Suprapubic skin (tissue), 4 donors: ENCODE measurements at places on chromosomes 3 and 15. TPM values are rescaled to one million over a fixed set of nuclear protein-coding genes. Genes with fewer than 3 reads are reported as not detected.

The NR2E3 gene
- not detected for total RNA-seq

DNA sequence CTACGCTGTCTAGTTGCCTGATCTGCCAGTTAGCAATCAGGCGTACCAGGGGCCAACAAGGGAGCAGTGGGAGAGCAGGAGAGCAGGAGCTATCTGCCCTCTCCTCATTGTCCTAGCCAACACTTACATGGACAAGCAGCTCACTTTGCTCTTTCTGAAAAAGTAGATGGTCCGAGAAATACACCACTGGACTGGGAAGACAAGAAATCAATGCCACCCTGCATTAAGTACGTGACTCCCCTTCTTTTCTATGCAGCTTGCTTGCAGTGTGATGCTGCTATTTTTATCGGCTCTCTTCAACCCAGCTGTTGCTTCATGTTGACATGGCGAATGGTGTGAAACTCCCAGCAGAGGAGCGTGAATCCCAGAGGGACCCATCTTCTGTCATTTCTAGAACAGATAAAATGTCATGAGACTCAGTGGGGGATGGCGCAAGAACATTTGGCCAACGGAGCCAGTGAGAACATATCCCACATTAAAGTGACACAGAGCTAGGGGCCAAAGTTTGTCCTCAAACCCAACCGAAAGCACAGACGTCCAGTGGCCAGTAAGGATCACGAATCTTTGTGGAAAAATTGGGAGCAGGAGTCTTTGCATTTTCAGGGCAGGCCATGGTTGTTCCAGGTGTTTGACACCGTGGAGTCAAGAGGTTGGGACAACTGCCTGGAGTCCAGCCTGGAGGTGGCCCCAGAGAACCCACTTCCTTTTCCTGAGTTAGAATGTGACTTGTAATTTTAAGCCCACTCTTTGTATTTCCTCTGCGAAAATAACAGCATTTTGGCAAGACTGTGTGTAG is 53.7 kb upstream of the MEF2A start:
- peak overlapping the region; percentile 36 for H3K27ac ChIP-seq
- H3K36me3 ChIP-seq: no peaks in the 10 kb centered on the region
- no peak overlapping the region for H3K4me3 ChIP-seq
- no peaks in the 10 kb centered on the region for H3K27me3 ChIP-seq
- peaks cover 44% of the 10 kb centered on the region for H3K4me1 ChIP-seq
- no peak for DNase-seq

The RTP3 gene
- not detected for total RNA-seq

DNA sequence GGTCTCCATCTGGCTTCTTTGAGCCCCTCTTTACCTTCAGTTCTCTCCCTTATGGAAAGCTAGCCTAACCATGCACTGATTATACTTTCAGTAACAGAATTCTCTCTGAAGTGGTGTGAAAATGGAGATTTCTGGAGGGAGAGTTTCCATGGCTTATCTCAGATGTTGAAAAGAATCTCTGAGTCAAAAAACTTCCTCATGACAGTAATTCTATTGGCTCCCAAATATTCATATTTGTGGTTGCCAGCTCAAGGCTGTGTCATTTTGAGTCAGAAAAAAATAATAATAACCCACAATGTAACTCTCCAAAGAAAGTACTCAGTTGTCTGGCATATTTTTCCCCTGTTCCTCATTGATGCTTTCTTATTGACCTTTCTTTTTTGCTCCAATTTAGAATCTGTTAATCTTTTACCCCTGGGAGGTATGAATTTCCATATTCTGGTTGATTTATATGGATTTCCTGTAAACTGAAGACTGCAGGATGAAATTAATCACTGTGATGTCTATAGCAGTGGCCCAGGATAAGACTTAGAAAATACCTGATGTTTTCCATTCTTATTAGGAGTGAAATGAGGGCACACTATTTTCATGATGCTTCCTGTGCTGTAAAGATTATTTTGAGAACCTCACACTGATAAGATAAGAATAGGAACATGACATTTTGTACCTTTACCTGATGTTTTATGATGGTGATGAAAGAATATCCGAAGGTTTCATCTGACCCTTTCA is 149.5 kb upstream of the EPHA3 start:
- H3K36me3 ChIP-seq: no peaks in the 10 kb centered on the region
- no peak overlapping the region for H3K4me3 ChIP-seq
- no peak overlapping the region for H3K27ac ChIP-seq
- DNase-seq: no peak
- H3K4me1 ChIP-seq: no peaks in the 10 kb centered on the region
- H3K27me3 ChIP-seq: no peaks in the 10 kb centered on the region

- H3K36me3 ChIP-seq: peaks cover 81% of the 10 kb centered on the region
- no peak overlapping the region for H3K4me3 ChIP-seq
- H3K27ac ChIP-seq: no peak overlapping the region
- no peaks in the 10 kb centered on the region for H3K27me3 ChIP-seq
These were observed 18.3 kb downstream of the PLCD1 start for GRCh38 chr3:38011111-38011510.

The MASP1 gene
- 1.6 TPM for total RNA-seq

DNA sequence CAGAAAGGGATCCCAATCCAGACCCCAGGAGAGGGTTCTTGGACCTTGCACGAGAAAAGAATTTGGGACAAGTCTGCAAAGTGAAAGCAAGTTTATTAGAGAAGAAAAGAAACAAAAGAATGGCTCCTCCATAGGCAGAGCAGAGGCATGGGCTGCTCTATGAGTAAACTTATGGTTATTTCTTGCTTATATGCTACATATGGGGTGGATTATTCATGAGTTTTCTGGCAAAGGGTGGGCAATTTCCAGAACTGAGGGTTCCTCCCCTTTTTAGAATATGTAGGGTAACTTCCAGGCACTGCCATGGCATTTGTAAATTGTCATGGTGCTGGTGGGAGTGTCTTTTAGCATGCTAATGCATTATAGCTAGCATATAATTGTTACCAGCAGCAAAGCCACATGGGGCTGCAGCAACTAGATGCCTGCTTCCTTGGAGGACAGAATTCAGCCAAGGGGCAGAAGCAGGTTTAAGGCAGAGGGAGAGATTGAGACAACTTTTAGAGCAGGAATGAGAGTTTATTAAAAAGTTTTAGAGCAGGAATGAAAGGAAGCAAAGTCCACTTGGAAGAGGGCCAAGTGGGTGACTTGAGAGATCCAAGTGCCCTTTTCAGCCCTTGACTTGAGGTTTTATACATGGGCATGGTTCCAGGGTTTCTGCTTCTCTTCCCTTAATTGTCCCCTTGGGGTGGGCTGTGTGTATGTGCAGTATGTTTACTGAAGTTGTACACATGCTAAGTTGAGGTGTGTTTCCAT is 41.3 kb downstream of the METTL6 start:
- no peaks in the 10 kb centered on the region for H3K27me3 ChIP-seq
- no peak overlapping the region for H3K4me3 ChIP-seq
- H3K27ac ChIP-seq: no peak overlapping the region
- no peaks in the 10 kb centered on the region for H3K36me3 ChIP-seq
- DNase-seq: peak; percentile 2
- H3K4me1 ChIP-seq: no peaks in the 10 kb centered on the region

- H3K4me3 ChIP-seq: no peak overlapping the region
- H3K4me1 ChIP-seq: peaks cover 41% of the 10 kb centered on the region
- no peaks in the 10 kb centered on the region for H3K36me3 ChIP-seq
- H3K27ac ChIP-seq: no peak overlapping the region
These were observed 6.9 kb downstream of the ACVR2B start for GRCh38 chr3:38460377-38461270.

DNA sequence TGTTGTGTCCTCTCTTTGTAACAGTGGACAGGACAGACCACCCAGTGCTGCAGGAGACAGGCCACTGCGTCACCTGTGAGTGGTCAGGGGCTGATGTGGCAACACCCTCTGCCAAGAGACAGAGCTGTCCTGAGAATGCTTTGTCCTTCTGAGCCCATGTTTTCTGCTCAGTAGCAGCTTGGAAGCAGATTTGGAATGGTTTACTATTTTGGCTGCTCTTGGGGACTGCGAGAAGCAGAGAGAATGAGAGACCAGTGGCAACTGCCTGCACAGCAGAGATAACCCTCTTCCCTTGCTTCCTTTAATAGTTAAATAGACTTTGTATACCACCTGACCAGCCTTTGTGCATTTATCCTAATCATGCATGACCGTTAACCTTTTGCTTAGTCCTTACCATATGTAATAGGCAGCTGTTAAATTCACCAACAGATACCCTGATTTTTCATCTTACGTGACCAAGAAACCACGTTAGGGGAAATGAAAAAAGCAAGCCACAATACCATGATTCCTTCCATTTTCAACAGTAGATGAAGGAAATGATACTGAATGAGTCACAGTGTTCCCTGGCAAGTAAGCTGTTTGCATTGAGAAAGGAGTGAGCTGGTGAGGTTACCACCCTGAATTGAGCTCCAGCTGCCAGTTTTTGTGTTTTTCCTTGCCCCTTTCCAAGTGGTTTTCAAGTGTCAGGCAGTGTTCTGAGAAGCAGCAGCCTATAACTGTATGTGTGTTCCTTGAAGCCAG is 35.5 kb downstream of the B3GALNT1 start:
- no peak for DNase-seq
- H3K4me3 ChIP-seq: no peak overlapping the region
- peaks cover 26% of the 10 kb centered on the region for H3K4me1 ChIP-seq
- no peaks in the 10 kb centered on the region for H3K27me3 ChIP-seq

DNA sequence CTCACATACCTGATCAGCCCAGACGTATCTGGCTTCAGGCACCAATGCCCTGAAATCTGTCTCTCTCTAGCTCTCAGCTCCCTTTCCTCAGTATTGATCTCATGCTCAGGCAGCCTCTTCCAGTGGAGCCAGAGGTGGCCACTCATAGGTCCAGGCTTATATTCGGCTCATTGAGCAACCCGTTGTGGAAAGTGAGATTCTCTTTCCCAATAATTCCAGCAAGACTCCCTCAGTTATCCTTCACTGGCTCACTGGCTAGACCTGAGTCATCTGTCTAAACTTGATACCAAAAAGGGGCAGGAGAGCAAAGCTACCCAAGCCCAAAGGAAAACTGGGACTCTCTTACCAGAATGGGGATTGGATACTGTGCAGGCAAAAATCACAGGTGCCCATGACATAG is 33.4 kb upstream of the FRMD4B start:
- H3K27ac ChIP-seq: no peak overlapping the region
- H3K4me3 ChIP-seq: no peak overlapping the region
- H3K27me3 ChIP-seq: no peaks in the 10 kb centered on the region
- H3K4me1 ChIP-seq: no peaks in the 10 kb centered on the region
- H3K36me3 ChIP-seq: no peaks in the 10 kb centered on the region

- H3K4me1 ChIP-seq: peaks cover 3% of the 10 kb centered on the region
- H3K36me3 ChIP-seq: no peaks in the 10 kb centered on the region
- no peak overlapping the region for H3K4me3 ChIP-seq
These were observed 33.6 kb downstream of the PTPRG start for GRCh38 chr3:61594964-61595285.

- no peak overlapping the region for H3K27ac ChIP-seq
- H3K4me3 ChIP-seq: no peak overlapping the region
- H3K36me3 ChIP-seq: no peaks in the 10 kb centered on the region
- H3K27me3 ChIP-seq: peaks cover 89% of the 10 kb centered on the region
- no peak for DNase-seq
- H3K4me1 ChIP-seq: peaks cover 4% of the 10 kb centered on the region
These were observed 50.6 kb downstream of the ZIC4 start for GRCh38 chr3:147355753-147356090.

GRCh38 chr3:158773845-158774830 is 27.7 kb upstream of the MFSD1 start:
- H3K36me3 ChIP-seq: no peaks in the 10 kb centered on the region
- H3K27ac ChIP-seq: no peak overlapping the region
- H3K4me1 ChIP-seq: peaks cover 11% of the 10 kb centered on the region
- no peak overlapping the region for H3K4me3 ChIP-seq
- no peaks in the 10 kb centered on the region for H3K27me3 ChIP-seq
- DNase-seq: no peak

GRCh38 chr15:31528846-31529245 is 202.2 kb downstream of the KLF13 start:
- H3K27ac ChIP-seq: no peak overlapping the region
- no peaks in the 10 kb centered on the region for H3K4me1 ChIP-seq
- H3K27me3 ChIP-seq: no peaks in the 10 kb centered on the region
- no peak for DNase-seq
- no peak overlapping the region for H3K4me3 ChIP-seq

GRCh38 chr3:42179110-42179725 is 86.8 kb downstream of the CCK start:
- peaks cover 10% of the 10 kb centered on the region for H3K36me3 ChIP-seq
- peaks cover 38% of the 10 kb centered on the region for H3K4me1 ChIP-seq
- H3K27ac ChIP-seq: peak overlapping the region; percentile 69

GRCh38 chr15:25242166-25242879 is 196.5 kb downstream of the UBE3A start:
- H3K27ac ChIP-seq: no peak overlapping the region
- H3K27me3 ChIP-seq: no peaks in the 10 kb centered on the region
- H3K4me3 ChIP-seq: no peak overlapping the region
- no peaks in the 10 kb centered on the region for H3K36me3 ChIP-seq

The KLHL25 gene
- total RNA-seq: 17.6 TPM

DNA sequence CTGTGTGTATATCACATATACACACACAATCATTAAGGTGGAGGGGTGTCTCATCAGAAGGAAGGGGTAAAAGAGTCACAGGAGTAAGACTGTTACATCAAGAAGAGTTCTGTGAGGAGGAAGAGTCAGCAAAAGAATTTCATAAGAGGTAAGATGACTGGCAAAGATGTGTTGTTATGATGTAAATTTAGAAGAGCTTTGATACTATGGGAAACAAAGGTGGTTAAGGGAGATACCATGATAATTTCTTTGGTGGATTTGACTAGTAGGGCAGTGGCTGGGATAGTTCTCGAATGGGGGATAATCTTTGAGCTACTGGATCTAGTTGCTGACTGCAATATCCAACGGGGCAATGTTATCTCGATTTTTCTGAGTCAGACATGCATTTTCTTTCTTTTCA is 61.6 kb downstream of the STAG1 start:
- H3K4me3 ChIP-seq: no peak overlapping the region
- H3K27me3 ChIP-seq: no peaks in the 10 kb centered on the region
- H3K36me3 ChIP-seq: no peaks in the 10 kb centered on the region
- H3K4me1 ChIP-seq: peaks cover 4% of the 10 kb centered on the region
- DNase-seq: no peak
- no peak overlapping the region for H3K27ac ChIP-seq

DNA sequence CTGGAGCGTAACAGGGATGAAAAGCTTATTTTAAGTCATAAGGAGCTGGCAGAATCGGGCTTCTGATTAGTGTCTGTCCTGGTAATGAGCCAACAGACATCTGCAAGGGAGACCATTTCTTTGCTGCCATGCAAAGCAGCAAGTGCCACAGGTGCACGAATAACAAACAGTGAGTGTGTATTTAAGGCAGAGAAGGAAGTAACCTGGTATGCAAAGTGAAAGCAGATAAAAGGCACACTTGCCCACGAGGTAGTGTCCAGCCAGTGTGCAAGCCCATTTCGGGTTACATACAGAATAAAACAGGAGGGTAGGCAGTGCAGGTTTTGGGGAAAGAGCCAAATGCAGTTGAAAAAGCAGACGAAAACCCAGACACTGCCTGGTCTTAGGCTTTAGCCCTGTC is 1153.7 kb downstream of the SI start:
- H3K4me3 ChIP-seq: no peak overlapping the region
- no peaks in the 10 kb centered on the region for H3K27me3 ChIP-seq
- H3K4me1 ChIP-seq: no peaks in the 10 kb centered on the region
- no peaks in the 10 kb centered on the region for H3K36me3 ChIP-seq
- H3K27ac ChIP-seq: no peak overlapping the region

The SHC4 gene
- 2.5 TPM for total RNA-seq

The PLSCR2 gene
- not detected for total RNA-seq

The ZNF639 gene
- total RNA-seq: 32.6 TPM
